ENCODE measurements at places on chromosomes 16 and 17.

DNA sequence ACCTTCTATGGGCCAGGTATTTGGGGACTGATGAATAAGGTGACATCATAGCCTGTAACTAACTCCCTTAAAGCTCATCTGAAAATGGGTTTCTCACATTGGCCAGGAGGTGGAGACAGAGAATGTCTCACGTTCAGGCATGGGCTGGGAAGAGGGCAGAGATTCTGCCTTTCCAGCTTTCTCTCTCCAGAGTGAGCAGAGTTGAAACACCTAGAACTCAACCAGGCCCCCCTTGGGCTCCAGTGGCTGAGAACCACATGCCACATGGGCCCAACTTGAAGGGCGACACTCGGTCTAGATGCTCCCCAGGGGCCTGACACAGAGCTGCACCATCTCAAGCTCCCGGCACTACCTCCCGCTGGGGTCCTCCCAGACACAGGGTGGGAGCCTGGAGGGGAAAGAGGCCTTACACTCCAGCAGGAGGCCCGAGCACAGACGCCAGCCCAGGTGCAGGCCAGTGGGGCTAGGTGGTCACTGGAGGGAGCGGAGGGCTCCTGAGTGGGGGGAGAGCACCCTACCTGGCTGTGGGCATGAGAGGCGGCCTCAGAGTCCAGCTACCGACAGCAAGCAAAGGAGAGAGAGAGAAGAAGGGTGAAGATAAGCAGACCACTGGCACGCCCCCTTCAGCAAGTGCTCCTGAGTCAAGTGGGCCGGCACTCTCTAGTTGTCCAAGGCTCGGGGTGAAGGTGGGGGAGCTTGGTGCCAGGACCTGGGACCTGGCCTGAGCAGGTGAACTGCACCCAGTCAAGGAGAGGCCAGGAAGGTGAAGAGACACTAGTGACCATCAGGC, 55.9 kb downstream of the MYO18A start:
- peak; percentile 78 for DNase-seq

- DNase-seq, result no peak
These were observed 191.0 kb downstream of the PRKCA start for GRCh38 chr17:66493283-66494019.

- DNase-seq, result no peak
These were observed 8.7 kb downstream of the ATXN1L start for GRCh38 chr16:71854369-71854948.

DNA sequence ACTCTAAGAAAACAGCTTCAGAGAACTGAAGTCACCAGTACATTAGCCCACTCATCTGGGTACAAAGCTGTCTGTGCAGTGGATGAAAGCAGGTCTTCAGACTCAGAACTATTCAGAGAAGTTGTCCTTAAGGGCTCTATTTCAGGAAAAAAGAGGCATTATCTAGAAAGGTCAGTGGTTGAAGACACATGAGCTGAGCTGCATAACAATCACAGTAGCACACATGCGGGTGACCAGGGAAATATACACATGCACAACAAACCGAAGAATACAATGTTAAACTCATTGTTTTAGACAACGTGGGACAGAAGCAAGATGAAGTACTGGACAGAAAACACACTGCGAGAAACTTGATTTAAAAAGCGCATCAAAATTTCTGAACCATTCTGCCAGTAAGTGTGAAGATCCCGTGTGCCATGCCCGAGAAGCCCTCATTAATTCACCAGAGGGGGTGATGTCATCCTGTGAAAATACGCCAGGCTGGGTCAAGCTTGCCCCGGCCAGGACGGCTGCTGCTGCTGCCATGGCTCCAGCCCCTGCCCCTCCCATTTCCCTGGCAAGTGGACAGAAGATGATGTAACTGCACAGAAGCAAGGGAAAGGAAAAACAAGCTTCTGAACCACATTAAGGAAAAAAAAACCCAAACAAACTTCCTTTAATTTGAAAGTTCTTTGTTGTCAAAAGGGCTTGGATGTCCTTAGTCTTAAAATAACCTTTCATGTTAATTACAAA, 10.1 kb downstream of the DYNC1LI2 start:
- DNase-seq, result no peak

DNA sequence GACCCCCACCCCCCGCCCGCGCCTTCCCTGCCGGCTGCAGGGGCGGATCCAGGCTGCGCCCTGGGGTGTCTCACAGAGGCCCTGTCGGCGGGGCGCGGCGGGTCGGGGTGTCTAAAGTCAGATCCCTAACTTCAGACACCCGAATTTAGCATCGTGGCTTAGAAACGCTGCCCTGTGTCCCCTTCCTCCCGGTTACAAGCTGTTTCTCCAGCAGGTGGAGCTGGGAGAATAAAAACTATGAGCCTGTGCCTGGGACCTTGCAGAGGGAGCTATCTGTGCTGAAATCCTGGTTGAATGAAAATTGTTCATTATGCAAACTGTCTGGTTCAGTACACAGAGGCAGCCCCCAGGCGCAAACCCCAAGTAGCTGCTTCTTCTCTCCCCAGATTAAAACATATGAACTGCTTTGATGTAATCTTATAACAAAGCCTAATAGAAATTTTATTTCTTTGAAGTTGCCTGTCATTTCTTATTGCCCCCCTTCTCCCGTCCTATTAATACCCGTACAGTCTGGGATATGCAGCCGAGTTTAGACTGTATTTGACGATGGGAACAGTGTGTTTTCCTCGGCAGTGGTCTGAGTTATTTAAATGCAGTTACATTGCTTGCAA, 79.0 kb downstream of the RPA1 start:
- peak; percentile 78 for DNase-seq

- DNase-seq, result no peak
These were observed 69.4 kb downstream of the WSB1 start for GRCh38 chr17:27363326-27363725.

GRCh38 chr17:67244431-67245072, 444 bp downstream of the HELZ start:
- no peak for DNase-seq

- DNase-seq, result peak; percentile 83
These were observed 19.8 kb downstream of the GTF3C1 start for GRCh38 chr16:27529962-27530361.

All from NCI-H1694 (cell line).